NCI-H2081 treated with DMSO at 0.1 percent for 48 hours (cell line): ENCODE measurements at places on chromosomes 12 and 14.

DNA sequence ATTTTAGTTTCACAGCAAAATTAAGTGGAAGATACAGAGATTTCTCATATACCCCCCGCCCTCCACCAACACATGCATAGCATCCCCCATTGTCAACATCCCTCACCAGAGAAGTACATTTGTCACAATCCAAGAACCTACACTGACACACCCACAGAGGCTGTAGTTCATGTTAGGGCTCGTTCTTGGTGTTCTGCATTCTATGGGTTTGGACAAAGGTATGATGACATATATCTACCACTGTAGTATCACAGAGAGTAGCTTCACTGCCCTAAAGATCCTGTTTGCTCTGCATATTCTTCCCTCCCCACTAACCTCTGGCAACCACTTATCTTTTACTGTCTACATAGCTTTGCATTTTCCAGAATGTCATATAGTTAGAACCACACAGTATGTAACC is 444.6 kb upstream of the DCN start:
- DNase-seq = no peak

- DNase-seq = no peak
These were observed 1.3 kb upstream of the DAAM1 start for GRCh38 chr14:59187118-59187517.

GRCh38 chr12:3405821-3406220 is 85.2 kb upstream of the PRMT8 start:
- no peak for DNase-seq

DNA sequence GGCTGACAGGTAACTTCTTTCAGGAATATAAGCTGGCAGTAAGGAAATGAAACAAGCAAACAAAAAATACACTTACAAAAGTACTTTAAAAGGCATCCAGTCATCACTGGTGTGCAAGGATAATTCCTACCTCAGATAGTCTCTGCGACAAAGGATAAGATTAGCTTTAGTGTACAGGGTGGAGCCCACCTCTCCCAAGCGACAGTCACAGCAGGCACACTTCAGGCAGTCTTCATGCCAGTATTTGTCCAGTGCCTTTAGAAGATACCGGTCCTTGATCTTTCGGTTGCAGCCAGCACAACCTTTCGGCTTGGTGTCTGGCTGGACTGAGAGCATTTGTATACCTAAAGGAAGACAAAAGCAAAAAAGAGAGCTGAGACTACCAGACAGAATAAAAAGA is 5.4 kb downstream of the LMO3 start:
- DNase-seq = peak; percentile 46

GRCh38 chr14:99242816-99243721 is 28.9 kb downstream of the BCL11B start:
- DNase-seq = no peak

DNA sequence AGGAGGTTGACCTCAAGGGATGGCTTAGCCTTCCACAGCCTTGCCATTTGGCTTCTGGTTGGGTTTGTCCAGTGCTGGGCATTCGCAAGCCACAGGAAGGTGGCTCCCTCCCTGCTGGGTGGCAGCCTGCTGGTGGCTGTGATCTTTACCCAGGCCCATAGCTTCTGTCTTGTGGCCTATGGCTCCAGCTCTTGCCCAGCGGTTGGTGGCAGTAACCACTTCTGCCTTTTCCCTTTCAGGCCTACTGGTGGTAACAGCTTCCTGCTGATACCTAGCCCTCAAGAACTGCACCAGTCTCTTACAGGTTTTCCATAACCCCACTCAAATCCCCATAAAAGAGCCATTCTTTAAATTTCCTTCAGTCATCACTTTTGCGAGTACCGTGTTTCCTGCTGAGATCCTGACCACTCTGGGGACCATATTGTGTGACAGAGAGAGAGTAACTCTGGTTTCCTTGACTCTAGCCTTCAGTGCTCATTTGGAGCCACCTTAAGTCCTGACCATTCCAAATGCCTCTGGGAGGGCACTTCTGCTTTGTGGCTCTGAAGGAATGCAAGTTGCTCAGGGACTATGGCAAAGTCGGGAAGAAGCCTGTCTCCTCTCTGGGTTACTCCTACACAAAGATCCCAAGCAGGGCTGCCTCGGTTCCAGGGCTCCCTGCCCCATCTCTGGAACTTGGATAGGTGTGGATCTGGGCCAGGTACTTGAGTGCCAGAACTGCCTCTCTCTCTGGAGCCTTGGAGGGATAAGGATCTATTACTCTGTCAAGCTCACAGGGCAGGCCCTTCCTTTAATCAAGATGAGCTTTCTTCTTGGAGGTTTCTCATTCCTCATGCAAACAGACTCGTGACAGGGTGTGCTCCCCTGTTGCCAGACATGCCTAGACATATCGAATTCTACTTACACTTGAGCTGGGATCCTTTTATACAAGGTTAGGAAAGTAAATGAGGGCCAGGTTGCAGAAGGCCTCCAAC is 2.9 kb upstream of the NYNRIN start:
- DNase-seq = no peak

DNA sequence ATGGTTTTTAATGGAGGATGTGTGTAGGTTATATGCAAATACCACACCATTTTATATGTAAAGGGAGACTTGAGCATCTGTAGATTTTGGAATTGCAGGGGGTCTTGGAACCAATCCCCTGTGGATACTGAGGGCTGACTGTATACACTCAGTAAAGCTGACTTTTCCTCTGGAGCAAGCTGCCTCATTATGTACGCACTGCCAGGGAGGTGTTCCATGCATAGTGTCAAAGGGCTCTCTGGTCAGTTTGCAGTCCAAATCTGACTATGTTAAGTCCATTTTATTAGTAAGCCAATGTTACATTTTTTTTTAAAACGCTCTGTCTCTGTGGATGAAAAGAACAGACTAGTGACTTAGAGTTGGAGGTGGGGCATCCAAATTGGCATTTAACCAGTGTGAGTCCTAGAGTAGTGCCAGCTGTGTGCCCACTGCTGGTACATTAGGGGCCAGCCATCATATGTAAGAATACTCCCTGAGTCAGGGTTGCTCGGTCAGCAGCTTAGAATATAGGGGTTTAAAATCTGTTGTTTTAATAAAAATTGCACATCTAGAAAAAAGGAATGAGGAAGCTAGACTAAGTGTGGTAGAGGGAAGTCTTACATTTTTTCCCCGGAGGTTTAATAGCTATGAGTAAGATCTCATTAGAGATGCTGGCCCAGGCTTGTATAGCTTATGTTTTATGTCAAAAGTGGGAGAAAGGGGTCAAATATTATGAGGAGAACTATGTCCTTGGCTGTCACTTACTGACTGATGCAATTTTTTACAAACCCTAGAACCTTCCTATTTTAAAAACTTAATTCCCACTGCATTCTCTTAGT is 87.0 kb downstream of the TESC start:
- DNase-seq = no peak

DNA sequence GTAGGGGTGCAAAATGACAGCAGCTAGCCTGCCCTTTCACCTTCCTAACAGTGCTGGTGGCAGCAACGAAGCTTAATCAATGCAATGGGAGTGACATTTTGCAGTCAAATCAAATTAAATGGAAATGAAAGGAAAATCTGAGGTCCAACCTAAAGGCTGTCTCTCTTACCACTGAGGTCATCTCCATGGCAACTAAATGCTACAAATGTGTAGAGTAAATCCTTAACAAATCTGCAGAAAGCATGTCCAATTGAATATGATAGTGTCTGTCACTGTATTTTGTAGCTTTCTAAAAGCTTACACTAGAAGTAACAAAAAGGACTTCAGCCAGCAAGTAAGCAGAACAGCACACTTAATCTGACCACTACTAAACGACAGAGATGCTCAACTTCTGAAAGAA is 488.8 kb downstream of the BCAT1 start:
- DNase-seq = no peak
